ENCODE measurements at places on chromosomes 5 and 9. TPM values are rescaled to one million over a fixed set of nuclear protein-coding genes. Genes with fewer than 3 reads are reported as not detected.
A peak's percentile ranks its signal among the peaks of the same experiment; 100 is the strongest.

The SREK1 gene
- total RNA-seq: 53.9 TPM

The TAF11L4 gene
- not detected for total RNA-seq

The PTBP3 gene
- 108 TPM for total RNA-seq

- H3K27ac ChIP-seq: no peak overlapping the region
- H3K27me3 ChIP-seq: peaks cover 16% of the 10 kb centered on the region
- peak; percentile 35 for DNase-seq
- H3K4me1 ChIP-seq: peaks cover 15% of the 10 kb centered on the region
- no peak overlapping the region for H3K4me3 ChIP-seq
- no peaks in the 10 kb centered on the region for H3K36me3 ChIP-seq
Observed at GRCh38 chr5:35213608-35214007, 16.7 kb downstream of the PRLR start.

DNA sequence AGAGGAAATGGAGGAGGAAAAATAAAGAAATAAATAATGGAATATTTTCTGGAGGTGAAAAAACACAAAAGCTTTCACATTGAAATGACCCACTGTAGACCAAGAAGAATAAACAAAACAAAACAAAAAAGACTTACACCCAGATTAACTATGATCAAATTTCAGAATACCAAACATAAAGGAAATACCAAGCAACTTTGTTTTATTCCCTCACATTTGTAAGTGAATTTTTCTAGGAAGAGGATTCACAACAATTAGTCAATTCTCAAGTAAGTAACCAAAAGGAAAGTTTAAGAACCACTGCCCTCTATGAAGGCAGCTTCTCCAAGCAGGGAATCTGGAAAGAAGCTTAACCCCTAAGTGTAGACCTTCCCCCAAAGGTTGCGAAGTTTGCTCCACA is 29.6 kb upstream of the B4GALT1 start:
- no peak overlapping the region for H3K4me3 ChIP-seq
- no peaks in the 10 kb centered on the region for H3K36me3 ChIP-seq
- no peak for DNase-seq
- no peaks in the 10 kb centered on the region for H3K4me1 ChIP-seq
- H3K27ac ChIP-seq: no peak overlapping the region

DNA sequence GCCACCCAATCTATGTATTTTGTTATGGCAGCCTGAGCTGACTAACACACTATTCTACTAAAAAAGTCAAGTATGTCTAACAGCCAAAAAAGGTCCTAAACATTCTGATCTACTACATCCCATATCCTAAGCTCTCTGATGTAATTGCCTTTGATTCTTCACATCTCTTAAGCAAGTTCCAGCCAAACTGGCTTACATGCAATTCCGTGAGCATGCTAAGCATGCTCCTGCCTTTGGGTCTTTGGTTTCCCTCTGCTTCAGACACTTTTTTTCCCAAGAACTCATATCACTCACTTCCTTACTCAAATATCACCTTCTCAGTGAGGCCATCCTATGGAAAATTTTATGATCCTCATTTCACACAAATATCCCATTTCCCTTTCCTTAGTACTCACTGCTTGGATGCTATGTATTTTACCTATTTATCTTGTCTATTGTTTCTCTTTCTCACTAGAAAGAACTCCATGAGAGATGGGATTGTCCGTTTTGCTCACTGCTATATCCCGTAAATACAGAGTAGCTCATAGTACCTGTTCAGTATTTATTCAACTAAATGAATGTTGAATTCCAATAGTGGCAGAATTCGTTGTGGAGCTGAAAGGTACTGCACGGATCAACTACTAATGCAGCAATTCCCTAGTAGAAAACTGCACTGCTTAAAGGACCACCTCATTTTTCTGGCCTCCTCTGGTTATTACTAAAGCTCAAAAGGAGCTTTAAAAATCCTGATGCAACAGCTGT is 2.3 kb upstream of the SLC12A2 start:
- no peak for DNase-seq
- peaks cover 14% of the 10 kb centered on the region for H3K36me3 ChIP-seq
- peak overlapping the region; percentile 85 for H3K4me3 ChIP-seq
- peak overlapping the region; percentile 95 for H3K27ac ChIP-seq
- no peaks in the 10 kb centered on the region for H3K27me3 ChIP-seq
- peaks cover 48% of the 10 kb centered on the region for H3K4me1 ChIP-seq

GRCh38 chr5:172758077-172758833 is 12.7 kb downstream of the DUSP1 start:
- H3K27me3 ChIP-seq: no peaks in the 10 kb centered on the region
- no peak for DNase-seq
- H3K27ac ChIP-seq: no peak overlapping the region
- H3K4me1 ChIP-seq: no peaks in the 10 kb centered on the region

GRCh38 chr5:79753092-79753491 is 63.5 kb downstream of the CMYA5 start:
- H3K27ac ChIP-seq: no peak overlapping the region
- H3K4me1 ChIP-seq: peaks cover 8% of the 10 kb centered on the region
- no peaks in the 10 kb centered on the region for H3K36me3 ChIP-seq
- DNase-seq: no peak
- H3K4me3 ChIP-seq: no peak overlapping the region
- peaks cover 8% of the 10 kb centered on the region for H3K27me3 ChIP-seq

DNA sequence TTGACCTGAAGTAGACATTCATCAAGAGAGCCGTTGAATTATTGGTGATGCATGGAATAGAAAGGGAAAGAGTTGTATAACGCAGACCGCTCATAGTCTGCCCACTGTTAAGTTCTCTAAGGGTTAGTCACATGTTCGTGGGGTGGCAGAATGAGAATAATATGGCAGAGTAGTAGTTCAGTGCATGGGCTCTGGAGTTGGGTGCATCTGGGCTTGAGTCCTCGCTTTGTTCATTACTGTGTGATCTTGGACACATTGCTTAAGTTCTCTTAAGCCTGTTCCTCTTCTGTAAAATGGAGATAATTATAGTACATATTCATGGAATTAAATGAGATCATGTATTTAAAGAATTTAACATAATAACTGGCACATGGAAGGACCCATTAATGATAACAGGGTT is 23.6 kb downstream of the TNPO1 start:
- peaks cover 12% of the 10 kb centered on the region for H3K4me1 ChIP-seq
- DNase-seq: no peak
- no peaks in the 10 kb centered on the region for H3K36me3 ChIP-seq
- no peak overlapping the region for H3K27ac ChIP-seq
- no peaks in the 10 kb centered on the region for H3K27me3 ChIP-seq

- H3K27me3 ChIP-seq: no peaks in the 10 kb centered on the region
- no peak overlapping the region for H3K27ac ChIP-seq
- H3K4me3 ChIP-seq: no peak overlapping the region
- peaks cover 24% of the 10 kb centered on the region for H3K36me3 ChIP-seq
- DNase-seq: no peak
Observed at GRCh38 chr9:2134391-2134790, 119.2 kb downstream of the SMARCA2 start.

GRCh38 chr9:15725953-15726352 is 173.1 kb downstream of the CCDC171 start:
- peaks cover 2% of the 10 kb centered on the region for H3K4me1 ChIP-seq
- no peak overlapping the region for H3K4me3 ChIP-seq
- H3K36me3 ChIP-seq: no peaks in the 10 kb centered on the region
- no peaks in the 10 kb centered on the region for H3K27me3 ChIP-seq
- no peak overlapping the region for H3K27ac ChIP-seq
- DNase-seq: no peak

DNA sequence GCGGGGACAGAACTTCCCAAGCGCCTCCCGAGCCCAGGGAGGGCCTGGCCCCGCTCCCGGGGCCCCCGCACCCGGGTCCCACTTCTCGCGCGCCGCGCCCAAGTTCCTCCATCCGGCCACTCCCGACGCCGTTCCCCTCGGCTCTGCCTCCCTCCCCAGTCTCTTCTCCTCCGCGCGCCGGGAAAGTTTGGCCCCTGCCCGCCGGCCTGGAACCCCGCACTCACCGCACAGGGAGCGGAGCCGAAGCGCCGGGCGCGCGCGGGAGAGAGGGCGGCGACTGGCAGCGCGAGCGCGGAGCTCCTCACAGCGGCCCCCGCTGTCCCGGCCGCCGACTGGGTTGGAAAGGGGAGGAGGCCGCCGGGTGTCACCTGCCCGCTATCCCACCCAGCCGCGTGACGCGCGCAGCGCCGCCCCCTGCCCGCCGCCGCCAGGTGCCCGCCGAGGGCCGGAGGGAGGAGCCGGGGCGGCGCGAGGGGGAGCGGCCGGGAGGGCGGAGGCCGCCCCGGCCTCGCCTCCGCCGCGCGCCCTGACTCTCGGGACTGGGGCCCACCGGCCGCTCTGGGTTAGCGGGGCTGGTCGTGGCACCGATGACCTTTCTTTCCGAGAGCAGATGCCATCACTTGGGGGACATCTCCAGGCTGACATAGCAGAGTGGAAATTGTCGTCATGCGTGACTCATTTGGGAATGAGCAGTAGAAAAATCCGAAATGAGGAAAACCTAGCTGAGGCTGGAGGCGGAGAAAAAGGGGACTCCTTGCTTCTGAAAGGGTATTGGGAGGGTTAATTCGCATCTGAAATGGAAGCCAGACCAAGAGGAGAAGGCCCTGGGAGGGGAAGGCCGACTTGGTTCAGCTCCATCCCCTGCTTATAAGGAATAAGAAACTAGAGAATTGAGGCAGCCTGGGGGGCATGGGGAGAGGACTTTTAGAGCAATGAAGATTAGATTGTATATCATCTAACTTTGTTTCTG is at the start of gene ELOVL7:
TSS of gene ELOVL7 (minus strand) at position 334 of the 970 bp plus-strand sequence. CDS start 56,872 bp downstream, outside the sequence.
- peaks cover 6% of the 10 kb centered on the region for H3K4me1 ChIP-seq
- no peak within 1 kb of the TSS for H3K27ac ChIP-seq
- peak within 1 kb of the TSS; percentile 69 for H3K4me3 ChIP-seq
- DNase-seq: peak; percentile 67
- peaks cover 50% of the 10 kb centered on the region for H3K27me3 ChIP-seq

- no peaks in the 10 kb centered on the region for H3K27me3 ChIP-seq
- H3K27ac ChIP-seq: no peak within 1 kb of the TSS
- no peaks in the 10 kb centered on the region for H3K4me1 ChIP-seq
- H3K4me3 ChIP-seq: no peak within 1 kb of the TSS
Observed at GRCh38 chr5:156963125-156963524, at the start of gene TIMD4. TSS of gene TIMD4 (minus strand) at chr5:156963226. CDS start at chr5:156963198, 28 bp downstream.

- no peaks in the 10 kb centered on the region for H3K27me3 ChIP-seq
- peaks cover 81% of the 10 kb centered on the region for H3K4me1 ChIP-seq
- H3K36me3 ChIP-seq: peaks cover 21% of the 10 kb centered on the region
- DNase-seq: peak; percentile 76
- H3K4me3 ChIP-seq: peak overlapping the region; percentile 74
Observed at GRCh38 chr9:70406434-70406862, 8.0 kb downstream of the KLF9 start.

DNA sequence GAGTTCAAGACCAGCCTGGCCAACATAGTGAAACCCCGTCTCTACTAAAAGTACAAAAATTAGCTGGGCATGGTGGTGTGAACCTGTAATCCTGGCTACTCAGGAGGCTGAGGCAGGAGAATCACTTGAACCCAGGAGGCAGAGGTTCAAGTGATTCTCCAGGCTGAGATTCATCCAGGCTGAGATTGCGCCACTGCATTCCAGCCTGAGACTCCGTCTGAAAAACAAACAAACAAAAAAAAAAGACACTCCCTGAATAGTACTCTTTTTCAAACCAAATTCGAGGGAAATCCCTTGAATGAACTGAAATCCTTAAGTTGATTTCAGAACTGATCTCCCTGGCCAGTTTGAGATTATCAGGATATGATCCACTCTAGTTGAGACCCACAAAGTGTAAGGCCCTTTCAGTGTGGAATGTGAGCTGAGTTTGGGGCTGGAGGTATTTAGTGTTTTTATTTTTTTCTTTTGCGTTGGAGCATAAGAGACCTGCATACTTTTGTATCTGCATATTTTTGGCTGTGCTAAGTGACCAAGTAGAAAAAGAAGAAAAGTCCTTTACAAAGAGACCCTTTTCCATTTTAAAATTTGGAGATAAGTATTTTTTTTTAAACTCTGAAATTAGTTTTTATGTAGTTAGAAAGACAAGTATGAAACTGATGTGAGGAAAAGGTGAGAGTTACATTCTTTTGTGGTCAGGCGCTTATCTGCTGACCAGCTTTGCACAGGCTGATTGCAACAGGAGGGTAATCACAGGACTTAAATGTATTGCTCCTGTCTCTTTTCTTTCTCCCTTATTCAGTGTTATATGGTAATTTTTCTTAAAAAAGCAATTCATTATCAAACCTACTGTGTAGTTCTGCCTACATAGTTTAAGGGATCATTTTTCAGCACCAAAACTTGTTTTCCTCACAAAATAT is 42.9 kb downstream of the TMEFF1 start:
- H3K27me3 ChIP-seq: no peaks in the 10 kb centered on the region
- no peaks in the 10 kb centered on the region for H3K4me1 ChIP-seq
- no peak overlapping the region for H3K4me3 ChIP-seq
- no peak for DNase-seq
- H3K36me3 ChIP-seq: no peaks in the 10 kb centered on the region

GRCh38 chr5:80566711-80567259 is 3.3 kb downstream of the ANKRD34B start:
- no peak overlapping the region for H3K4me3 ChIP-seq
- H3K27me3 ChIP-seq: peaks cover 33% of the 10 kb centered on the region
- H3K36me3 ChIP-seq: no peaks in the 10 kb centered on the region
- no peak for DNase-seq

GRCh38 chr9:133237035-133237731 is 28.1 kb upstream of the OBP2B start:
- no peak overlapping the region for H3K4me3 ChIP-seq
- no peaks in the 10 kb centered on the region for H3K36me3 ChIP-seq
- peaks cover 8% of the 10 kb centered on the region for H3K27me3 ChIP-seq
- H3K4me1 ChIP-seq: peaks cover 3% of the 10 kb centered on the region
- H3K27ac ChIP-seq: no peak overlapping the region

- H3K27me3 ChIP-seq: no peaks in the 10 kb centered on the region
- H3K27ac ChIP-seq: no peak overlapping the region
- H3K36me3 ChIP-seq: no peaks in the 10 kb centered on the region
- no peak overlapping the region for H3K4me3 ChIP-seq
- no peaks in the 10 kb centered on the region for H3K4me1 ChIP-seq
- no peak for DNase-seq
Observed at GRCh38 chr5:106661866-106662265, 1008.9 kb downstream of the EFNA5 start.

- DNase-seq: no peak
- no peaks in the 10 kb centered on the region for H3K36me3 ChIP-seq
- peaks cover 2% of the 10 kb centered on the region for H3K27me3 ChIP-seq
- no peaks in the 10 kb centered on the region for H3K4me1 ChIP-seq
- H3K4me3 ChIP-seq: no peak overlapping the region
Observed at GRCh38 chr5:39717176-39717897, 292.6 kb upstream of the DAB2 start.

- H3K27me3 ChIP-seq: peaks cover 3% of the 10 kb centered on the region
- no peak overlapping the region for H3K27ac ChIP-seq
- H3K4me1 ChIP-seq: no peaks in the 10 kb centered on the region
- peak; percentile 22 for DNase-seq
Observed at GRCh38 chr9:107044872-107045271, 181.9 kb downstream of the ZNF462 start.

DNA sequence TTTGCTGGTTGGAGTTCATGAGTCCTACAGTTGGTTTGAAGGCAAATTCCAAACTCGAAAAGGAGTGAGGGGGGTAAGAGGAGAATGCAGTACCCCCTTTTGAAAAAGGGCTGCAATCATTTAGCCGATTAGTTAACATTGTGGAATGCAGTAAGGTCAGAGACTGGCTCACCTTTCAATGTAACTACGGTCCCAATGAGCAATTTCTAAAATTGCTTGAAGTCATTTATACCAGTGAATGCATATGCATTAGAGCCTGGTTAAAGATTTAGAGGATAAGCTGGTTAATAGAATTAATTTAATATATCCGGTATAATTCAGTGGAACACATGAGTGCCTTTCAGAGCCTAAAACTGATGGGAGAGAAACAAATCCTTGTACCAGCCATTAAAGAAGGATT is 172.6 kb upstream of the PAPPA start:
- no peak for DNase-seq
- no peak overlapping the region for H3K27ac ChIP-seq
- no peaks in the 10 kb centered on the region for H3K4me1 ChIP-seq

GRCh38 chr5:134145779-134146581 is 30.8 kb downstream of the SKP1 start:
- H3K27me3 ChIP-seq: no peaks in the 10 kb centered on the region
- H3K36me3 ChIP-seq: peaks cover 38% of the 10 kb centered on the region
- H3K27ac ChIP-seq: peak overlapping the region; percentile 70
- no peak overlapping the region for H3K4me3 ChIP-seq
